NCI-H187 (cell line): ENCODE measurements at places on chromosomes 6 and 20.

GRCh38 chr6:17271628-17272027 lies 9.5 kb upstream of the RBM24 start:
- no peak for DNase-seq

- DNase-seq, result no peak
These were observed 114.0 kb upstream of the FKBP1C start for GRCh38 chr6:63097222-63097621.

DNA sequence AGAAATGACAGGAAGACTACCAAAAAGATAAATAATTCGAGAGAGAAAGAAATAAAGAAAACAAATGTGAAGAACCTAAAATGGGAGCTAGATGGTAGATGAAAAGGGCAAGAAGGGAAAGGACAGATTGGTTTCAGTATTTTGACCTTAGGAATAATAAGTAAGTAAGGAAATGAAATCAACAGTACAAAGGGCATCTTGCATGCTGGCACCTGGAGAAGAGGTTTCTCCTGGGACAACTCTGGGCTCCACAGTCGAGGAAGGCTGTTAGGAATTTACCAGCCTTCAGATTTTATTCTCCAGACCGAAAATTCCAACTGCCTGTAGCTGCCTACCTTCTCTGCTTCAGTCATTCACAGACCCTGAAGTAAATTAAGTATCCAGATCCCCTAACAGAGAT lies 80.5 kb downstream of the SMLR1 start:
- DNase-seq, result no peak

DNA sequence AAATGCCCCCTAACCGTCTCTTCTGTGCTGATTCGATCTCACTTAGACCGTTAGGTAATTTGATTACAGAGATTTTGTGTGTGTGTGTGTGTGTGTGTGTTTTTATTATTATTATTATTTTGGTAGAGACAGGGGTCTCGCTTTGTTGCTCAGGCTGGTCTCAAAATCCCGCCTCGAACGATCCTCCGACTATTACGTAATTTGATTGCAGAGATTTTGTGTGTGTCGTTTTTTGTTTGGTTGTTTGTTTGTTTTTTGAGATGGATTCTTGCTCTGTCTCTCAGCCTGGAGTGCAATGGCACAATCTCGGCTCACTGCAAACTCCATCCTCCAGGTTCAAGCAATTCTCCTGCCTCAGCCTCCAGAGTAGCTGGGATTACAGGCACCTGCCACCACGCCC lies 28.3 kb downstream of the FOXF2 start:
- DNase-seq, result no peak

GRCh38 chr6:116210316-116210715 lies 43.6 kb downstream of the TSPYL4 start:
- no peak for DNase-seq

- no peak for DNase-seq
These were observed 86.1 kb upstream of the BACH2 start for GRCh38 chr6:90382760-90383159.

DNA sequence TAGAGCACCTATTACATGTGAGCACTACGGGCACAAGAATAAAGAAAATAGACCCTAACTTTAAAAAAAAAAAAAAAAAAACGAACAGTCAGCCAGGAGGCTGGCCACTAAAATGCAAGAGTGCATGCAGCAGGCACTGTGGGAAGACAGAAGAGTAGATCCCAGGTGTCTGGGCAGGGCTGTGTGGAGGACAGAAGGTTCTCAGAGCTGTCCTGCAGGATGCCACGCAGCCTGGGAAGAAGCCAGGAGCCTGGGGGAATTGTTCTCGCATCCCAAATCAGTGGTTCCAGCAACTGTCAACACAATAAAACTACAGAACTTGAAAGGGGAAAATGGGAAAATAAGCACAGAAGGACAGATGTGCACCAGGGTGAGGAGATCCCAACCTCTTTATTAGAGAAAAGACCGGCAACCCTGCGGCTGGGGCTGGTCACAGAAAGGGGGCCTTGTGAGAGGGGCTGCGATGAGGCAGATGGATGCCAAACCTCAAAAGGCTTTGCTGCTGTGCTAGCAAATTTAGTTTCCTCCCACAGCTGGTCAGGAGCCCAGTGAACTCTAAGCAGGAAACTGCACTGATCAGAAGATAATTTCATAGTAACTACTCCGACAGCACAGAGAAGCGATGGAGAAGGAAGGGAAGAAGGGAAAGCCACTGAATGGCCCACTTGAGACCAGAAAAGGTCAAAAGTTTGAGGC lies 30.9 kb downstream of the MAP3K5 start:
- no peak for DNase-seq

DNA sequence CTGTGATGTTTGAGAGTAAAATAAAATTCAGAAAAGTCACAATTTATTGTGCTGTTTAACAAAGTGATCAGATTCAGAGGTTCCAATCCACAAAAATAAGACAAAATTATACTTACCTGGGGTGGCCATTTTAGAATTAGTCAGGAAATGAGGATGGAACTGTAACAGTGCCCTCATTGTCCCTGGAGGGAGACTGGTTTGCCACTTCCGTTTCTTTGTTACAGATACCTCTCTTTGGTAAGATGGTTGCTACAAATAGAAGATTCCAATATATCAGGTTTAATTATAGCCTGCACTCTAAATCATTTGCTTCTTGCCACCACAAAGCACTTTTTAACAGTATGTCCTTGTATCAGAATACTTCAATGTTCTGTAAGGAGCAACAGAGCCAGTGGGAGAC lies 95.6 kb downstream of the CTNNBL1 start:
- no peak for DNase-seq

DNA sequence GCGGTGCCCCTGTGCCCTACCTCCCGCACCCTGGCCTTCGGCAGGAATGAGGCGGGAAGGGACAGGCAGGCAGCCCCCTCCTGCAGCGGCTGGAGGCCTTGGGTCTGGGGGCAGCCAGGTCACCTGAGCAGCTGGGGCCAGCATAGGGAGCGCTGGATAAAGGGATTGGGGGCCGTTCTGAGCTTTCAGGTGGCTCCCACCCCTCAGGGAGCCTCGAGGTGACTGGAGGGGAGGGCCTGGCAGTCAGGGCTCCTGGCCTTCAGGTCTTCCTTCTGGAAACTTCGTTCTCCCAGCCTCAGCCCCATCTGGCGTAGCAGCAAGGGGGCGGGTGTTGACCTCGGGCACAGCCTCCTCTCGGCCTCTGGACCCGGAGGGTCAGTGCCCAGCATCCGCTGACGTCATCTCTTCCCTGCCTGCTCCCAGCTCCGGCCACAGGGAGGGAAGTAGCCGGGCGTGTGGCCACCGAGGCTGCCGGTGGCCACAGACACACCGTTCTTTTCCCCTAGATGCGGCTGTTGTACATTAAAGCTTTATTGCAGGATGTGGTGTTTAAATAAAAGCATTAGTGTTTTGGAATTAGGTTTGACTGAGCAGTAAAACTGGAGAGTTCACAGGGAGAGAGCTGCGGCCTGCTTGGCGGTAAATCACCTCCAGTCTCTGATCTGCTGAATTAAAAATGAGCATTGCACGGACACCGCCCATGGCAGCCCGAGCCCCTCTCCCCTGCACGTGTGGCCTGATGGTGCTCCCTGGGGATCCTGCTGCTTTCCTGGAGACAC lies 80.0 kb upstream of the GATA5 start:
- DNase-seq, result no peak

- DNase-seq, result no peak
These were observed 982 bp downstream of the HECA start for GRCh38 chr6:139135578-139136545.

- no peak for DNase-seq
These were observed 49.5 kb downstream of the KCNS1 start for GRCh38 chr20:45051204-45052060.

GRCh38 chr20:32510601-32511357 lies 74.4 kb downstream of the NOL4L start:
- no peak for DNase-seq

DNA sequence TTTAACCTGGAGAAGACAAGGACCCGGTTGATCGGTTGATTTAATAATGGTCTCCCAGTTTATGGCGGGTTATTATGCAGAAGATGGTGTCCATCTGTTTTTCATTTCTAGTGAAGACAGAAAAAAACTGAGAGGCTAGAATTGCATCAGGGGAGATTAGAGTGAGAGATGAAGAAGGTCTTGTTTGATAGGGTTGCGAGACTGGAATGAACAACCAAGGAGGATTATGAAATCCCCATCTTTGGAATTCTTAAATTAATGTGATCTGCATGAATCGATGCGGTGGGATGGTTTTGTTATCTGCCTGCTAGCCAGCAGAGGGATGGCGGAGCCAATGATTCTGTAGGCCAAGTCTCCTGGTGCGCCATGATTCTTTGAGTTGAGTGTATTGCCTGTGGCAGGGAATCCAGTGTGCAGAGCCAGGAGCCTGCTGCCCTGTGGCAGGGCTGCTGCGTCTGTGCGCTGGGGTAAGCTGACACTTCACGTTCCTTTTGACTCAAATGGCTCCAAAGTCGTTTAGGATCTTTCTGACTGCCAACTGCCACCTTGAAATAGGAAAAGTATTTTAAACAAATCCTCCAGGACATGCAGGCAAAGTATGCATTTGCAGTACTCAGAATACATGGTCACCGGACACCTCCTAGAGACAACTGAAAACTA lies 200.1 kb downstream of the CLIC5 start:
- no peak for DNase-seq

DNA sequence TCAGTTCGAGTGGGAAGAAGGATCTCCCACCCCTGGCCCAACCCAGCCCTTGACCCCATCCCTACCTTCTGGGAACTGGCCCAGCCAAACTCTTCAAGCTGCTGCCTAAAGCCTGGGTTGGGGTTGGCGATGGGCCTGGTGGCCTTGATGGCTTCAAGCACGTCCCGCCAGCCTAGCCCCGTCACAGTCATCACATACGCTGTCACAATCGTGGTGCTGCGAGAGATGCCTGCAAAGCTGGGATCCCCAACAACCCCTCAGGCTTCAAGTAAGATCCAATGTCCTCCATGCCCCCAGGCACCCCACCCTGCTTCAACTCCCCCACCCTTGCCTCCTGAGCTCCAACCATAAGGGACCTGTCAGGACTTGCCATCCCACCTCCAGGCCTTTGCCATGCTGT lies 7.8 kb downstream of the DUSP15 start:
- DNase-seq, result no peak

DNA sequence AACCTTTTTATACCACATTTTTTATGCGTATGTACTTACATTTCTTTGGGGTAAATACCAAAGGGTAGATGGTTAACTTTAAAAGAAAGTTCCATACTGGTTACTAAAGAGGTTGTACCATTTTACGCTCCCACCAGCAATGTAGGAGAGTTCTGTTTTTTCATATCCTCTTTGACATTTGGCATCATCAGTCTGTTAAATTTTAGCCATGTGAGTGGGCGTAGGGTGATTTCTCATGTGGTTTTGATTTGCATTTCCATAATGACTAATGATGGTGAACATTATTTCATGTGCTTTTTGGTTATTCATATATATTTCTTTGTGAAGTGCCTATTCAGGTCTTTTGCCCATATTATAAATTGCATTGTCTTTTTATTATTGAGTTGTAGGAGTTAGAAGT lies 194.2 kb downstream of the PRL start:
- no peak for DNase-seq

DNA sequence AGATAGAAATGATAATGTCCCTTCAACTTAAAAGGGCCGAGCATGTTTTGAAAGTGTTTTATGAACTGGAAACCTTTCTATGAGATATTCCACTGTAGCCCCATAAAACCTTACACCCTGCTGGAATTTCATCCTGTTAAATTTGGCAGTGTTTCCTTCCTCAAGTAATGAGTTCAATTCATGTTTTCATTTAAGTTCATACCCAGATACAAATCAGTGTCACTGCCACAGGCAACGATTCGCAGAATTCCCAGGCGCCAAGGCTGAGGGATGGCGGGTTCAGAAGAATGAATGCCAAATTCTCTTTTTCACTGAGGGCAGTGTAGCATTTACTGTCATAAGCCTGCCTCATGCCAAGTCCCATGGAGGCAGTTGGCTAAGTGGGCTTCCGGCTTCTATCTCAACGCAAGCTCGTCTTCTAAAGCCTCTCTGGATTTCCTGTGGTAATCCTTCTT lies 511.8 kb upstream of the ID4 start:
- DNase-seq, result no peak

DNA sequence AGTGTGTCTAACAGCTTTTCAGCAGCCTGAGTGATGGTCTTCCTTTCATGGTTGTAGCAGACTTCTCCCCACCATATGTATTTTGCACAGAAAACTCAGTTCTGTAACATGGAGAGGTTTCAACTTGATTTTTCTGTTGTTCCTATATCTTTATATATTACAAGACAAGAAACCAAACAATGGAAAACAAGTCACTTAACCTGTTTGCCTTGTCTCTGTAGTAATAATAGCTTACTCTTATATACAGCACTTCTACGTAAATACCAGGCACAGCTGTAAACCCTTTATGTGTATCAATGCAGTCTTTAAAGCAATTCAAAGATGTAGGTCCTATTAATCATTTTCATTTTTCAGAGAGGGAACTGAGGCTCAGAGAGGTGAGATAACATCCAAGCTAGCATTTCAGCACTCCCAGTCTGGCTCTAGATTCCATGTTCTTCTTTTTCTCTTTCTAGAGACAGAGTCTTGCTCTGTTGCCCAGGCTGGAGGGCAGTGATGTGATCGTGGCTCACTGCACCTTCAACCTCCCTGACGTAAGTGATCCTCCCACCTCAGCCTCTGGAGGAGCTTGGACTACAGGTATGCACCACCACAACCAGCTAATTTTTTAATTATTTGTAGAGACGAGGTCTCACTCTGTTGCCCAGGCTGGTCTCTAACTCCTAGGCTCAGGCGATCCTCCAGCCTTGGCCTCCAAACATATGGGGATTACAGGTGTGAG lies 90.4 kb downstream of the DTNBP1 start:
- no peak for DNase-seq

DNA sequence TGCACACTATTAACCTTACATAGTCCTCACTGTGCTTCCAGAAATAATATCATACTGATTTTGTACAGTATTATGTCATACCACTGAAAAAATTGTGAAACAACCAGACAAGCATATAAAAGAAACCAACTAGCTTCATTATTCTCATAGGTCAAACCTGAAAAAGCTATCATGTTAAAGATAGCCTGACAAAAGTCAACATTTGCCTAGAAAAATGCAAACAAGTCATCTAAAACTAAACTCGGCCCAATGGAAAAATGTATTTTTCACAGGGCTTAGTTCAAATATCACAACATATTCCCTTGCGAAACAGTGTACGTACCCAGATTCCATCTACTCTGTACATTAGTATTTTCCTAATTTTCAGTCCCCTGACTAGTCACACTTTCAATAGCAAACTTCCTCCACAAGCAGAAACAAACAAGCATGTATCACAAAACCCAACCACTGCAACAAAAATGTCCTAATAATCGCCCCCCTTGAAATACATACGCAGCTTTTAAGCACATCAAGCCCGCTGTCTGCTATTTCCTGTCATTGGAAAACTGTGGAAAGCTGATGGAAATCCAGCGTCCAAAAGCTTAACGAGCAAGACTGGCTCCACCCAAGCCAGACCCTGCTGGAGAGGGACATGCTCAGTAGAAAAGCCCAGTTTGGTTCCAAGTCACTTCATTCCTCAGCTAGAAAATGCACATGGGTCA lies 93.1 kb downstream of the EPB41L2 start:
- DNase-seq, result no peak
